ENCODE measurements at places on chromosomes 4 and X. TPM values are rescaled to one million over a fixed set of nuclear protein-coding genes. Genes with fewer than 3 reads are reported as not detected.

Gene SLC2A9
- 0.26 TPM for total RNA-seq

Gene GIMD1
- not detected for total RNA-seq

Gene NMU
- 8.4 TPM for total RNA-seq

Gene TEX13D
- total RNA-seq: 0.26 TPM

Gene ANXA3
- not detected for total RNA-seq

Gene ETDA
- total RNA-seq: not detected

Gene AFM
- not detected for total RNA-seq

Gene FRG2
- not detected for total RNA-seq

Gene CEP135
- 21.2 TPM for total RNA-seq

Gene F9
- total RNA-seq: not detected

Gene SLC49A3
- total RNA-seq: 0.60 TPM

Gene GLOD5
- not detected for total RNA-seq

Gene P2RY10
- not detected for total RNA-seq

Gene TNIP3
- total RNA-seq: not detected

Gene PRICKLE3
- total RNA-seq: 10.4 TPM

Gene SLC16A2
- total RNA-seq: 0.11 TPM

Gene TBX22
- total RNA-seq: not detected

Gene STBD1
- 1.9 TPM for total RNA-seq

Gene MAGEA12
- 115 TPM for total RNA-seq

Gene ARHGAP36
- not detected for total RNA-seq

Gene ZFX
- total RNA-seq: 28.5 TPM
